Omental fat pad (tissue), 4 donors: ENCODE measurements at places on chromosomes 11 and 22. TPM values are rescaled to one million over a fixed set of nuclear protein-coding genes. Genes with fewer than 3 reads are reported as not detected.

Gene GPR152
- not detected for total RNA-seq

Gene PHF21B
- not detected for total RNA-seq

Gene RFPL3
- not detected for total RNA-seq

Gene PRAME
- total RNA-seq = not detected

Gene THAP7
- 34.2 TPM for total RNA-seq

Gene MPPED1
- total RNA-seq = not detected

Gene BARX2
- not detected for total RNA-seq

Gene CEP126
- 9.5 TPM for total RNA-seq

Gene TRIM29
- total RNA-seq = 5.7 TPM

Gene USH1C
- total RNA-seq = 0.19 TPM

Gene PHLDA2
- total RNA-seq = 3.8 TPM

Gene JAM3
- 19.5 TPM for total RNA-seq

Gene NDUFA6
- 57.2 TPM for total RNA-seq

Gene PLAAT4
- total RNA-seq = 34.6 TPM

Gene ALDH3B2
- total RNA-seq = not detected

Gene CSNK2A3
- total RNA-seq = 1.1 TPM

Gene OR51B2
- total RNA-seq = not detected

Gene WT1
- total RNA-seq = 5.5 TPM

Gene MS4A18
- total RNA-seq = not detected

Gene GGTLC2
- total RNA-seq = not detected

Gene GAS2L1
- 13.4 TPM for total RNA-seq

Gene POU2AF2
- total RNA-seq = not detected

Gene KRTAP5-9
- total RNA-seq = not detected
